ENCODE measurements at places on chromosomes 2 and 18. TPM values are rescaled to one million over a fixed set of nuclear protein-coding genes. Genes with fewer than 3 reads are reported as not detected.
A peak's percentile ranks its signal among the peaks of the same experiment; 100 is the strongest.

DNA sequence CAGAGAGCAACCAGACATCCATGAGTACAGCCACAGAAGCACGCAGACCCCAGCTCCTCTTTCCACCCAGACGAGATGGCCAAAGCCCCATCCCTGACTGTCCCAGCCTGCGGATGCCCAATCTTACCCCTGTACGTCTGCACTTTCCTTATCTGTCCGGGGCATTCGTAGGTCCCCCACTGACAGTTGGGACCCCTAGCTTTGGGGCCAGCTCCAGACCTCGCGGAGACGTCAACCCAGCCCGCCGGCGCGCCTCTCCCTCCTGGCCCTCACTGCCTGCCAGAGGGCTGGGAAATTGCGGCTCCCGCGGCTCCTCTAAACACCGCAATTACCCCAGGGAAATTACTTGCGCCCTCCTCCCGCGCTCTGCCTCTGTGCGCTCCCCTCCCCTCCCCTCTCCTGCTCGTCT, 2.3 kb downstream of the ECEL1 start:
- DNase-seq = peak; percentile 40

DNA sequence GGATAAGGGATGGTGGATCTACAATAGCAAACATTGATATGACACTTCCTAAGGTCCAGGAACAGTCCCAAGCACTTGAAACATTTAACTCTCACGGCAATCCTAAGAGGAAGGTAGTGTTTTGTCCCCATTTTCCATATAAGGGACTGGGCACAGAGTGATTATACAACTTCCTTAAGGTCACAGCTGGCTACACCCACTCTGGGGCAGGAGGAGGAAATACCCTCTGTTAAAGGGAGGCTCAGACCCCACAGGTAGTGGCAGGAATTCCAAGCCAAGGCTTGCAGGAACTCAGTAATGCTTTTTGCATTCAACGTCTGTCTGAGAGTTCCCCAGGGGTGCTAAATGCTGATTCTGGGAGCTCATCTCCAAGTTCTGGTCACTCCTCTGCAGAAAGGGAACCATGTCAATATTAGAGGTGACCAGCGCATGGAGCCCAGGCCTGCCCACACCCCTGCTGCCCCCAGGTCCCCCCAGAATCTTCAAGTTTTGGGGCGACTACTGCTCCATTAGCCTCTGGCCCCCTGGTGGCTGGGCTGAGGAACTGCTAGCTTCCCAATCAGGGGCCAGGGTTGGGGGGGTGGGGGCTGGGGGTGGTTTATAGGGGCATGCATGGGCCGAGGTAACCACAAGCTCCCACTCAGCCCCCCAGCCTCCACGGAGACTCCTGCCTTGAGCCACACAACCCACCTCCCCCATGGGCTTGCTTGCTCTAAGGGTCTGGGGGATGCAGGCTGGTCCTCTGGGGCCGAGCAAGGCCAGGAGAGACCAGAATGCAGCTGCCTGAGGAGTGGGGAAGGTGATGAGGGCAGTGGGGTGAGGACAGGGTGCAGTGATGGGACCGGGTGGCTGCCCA, 11.1 kb downstream of the OBSL1 start:
- DNase-seq = no peak

- no peak for DNase-seq
Measured at GRCh38 chr18:42401131-42401673, 446.2 kb downstream of the PIK3C3 start.

DNA sequence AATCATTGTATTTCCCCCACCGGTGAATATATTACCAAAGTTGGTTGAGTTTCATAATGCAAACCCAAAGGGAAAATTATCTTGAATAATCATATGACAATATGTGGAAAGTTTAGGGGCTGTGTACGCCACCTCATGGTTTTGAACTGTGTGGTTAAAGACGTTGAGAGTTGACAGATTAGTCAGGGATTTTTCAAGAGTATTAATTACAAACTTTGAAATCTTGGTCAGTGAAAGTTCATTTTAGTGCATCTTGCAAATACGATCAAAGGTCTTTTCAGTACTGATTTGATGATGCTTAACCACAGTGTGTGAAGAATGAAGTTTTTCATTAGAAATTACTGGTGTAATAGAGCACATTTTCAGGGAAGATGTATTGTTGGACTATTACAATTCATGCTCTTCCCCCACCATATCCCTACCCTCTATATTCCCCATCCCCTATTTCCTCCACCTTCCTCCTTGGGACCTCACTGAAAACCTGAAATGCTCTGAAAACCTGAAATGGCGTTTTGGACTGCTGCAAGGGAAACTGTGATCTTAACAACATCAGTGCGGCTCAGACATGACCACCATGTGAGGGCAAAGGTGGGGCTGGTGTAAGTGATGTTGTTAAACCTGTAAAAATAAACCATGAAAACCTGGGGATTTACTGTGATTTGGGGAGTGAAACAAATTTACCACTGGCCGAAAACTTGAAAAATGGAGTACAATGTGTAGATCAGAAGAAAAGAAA, 4.5 kb upstream of the BCL2L11 start:
- no peak for DNase-seq

GRCh38 chr2:96485751-96486651, 19.2 kb downstream of the NEURL3 start:
- peak; percentile 89 for DNase-seq

DNA sequence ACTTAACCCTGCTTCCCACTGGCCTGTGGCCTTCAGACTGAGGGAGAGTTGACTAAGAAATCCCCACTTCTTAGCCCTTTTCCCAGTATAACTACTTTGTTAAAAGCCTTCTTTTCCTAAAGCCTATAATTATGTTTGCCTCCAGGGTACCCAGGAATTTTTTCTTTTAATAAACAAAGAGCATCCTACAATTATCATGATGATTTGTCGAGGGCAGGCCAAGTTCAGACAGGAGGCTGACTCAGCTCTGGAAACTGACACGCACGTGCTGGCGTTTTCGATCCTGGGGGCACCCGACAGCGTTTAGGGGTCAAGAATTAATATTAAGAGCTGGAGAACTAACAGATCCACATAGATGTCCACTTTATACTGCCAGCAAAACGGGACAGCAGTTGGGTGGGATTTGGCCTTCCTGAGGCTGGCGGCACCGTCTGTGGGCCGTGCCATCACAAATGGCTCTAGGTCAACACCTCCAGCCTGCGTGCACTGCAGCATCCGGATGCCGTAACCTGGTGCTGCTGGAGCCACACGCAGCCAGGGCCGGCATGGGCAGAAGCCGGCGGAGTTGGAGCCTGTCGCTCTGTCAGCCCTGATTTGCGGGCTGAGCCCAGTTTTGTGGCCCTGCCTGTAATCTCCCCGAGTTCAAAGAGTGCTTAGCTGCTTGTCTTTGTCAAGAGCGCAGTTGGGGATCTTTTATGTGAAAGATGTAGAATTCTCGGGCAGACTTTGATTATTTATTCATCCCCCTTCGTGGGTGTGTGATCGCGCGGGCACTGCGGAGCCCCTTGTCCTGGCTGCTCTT, 191.0 kb downstream of the GLI2 start:
- DNase-seq = no peak

DNA sequence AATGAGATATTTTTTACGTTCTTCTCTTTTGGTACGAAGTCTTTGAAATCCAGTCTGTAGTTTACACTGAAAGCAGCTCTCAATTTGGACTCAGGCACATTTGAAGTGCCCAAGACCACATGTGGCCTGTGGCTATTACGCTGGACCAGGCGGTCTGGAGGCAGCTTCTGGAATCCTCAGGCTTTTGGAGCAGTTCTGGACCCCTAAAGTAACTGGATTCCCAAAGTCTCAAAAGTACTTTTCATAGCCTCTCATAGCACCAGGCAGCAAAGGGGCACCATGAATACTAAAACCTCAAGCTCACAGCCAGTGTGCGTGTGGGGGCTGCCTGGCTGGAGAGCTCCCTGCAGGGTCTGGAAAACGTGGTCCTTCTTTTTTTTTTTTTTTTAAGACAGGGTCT, 119.0 kb downstream of the SMAD7 start:
- no peak for DNase-seq

DNA sequence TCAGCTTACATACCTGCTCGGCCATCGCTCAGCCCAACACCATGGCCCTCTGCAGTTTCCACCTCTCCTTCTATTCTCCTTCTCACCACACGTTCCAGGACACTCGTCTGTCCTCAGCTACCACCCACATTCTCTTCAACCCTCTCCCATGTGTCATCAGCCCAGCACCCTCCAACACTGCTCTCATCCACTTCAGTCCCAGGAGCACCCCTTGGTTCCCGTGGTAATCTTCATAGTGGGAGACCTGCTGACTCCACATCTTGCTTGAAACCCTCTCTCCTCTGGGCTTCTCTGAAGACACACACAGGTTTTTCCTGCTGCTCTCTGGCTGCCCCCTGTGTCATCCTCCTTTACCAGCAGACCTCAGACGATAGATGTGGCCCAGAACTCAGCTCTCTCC, 228.7 kb downstream of the GBX2 start:
- DNase-seq = peak; percentile 34

DNA sequence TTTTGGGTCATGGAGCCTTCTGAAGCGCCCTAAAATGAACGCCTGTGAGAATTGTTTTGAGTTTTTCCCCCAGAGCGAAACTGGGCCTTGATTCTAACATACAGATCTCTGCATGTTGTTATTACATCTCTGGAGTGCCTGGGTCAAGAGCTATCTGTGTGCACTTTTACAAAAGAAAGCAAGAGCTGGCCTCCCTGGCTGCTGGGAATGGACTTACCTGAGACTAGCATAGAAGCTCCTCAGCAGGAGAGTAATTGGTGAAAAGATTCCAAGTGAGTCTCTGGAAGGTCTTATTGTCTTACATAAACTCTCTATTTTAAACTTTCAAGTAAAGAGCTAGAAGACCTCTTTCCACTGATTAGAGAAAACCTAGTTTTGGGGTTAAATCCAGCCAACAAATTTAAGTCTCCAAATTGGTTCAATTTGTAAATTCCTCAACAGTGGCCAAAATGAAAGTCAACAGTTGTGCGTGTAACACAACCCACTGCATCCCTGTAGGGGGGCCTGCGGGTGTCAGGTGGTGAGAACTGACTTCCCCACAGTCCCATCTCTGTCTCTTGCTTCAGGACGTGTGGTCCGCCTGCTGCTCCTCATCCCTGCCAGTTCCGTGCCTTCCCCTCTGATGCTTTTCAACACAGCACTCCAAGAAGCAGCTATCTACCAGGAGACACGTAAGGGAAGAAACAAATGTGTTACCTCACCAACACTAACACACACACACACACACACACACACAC, 206.1 kb downstream of the SH3BP4 start:
- DNase-seq = peak; percentile 20

GRCh38 chr2:180130403-180130802, 123.3 kb upstream of the CWC22 start:
- DNase-seq = no peak

DNA sequence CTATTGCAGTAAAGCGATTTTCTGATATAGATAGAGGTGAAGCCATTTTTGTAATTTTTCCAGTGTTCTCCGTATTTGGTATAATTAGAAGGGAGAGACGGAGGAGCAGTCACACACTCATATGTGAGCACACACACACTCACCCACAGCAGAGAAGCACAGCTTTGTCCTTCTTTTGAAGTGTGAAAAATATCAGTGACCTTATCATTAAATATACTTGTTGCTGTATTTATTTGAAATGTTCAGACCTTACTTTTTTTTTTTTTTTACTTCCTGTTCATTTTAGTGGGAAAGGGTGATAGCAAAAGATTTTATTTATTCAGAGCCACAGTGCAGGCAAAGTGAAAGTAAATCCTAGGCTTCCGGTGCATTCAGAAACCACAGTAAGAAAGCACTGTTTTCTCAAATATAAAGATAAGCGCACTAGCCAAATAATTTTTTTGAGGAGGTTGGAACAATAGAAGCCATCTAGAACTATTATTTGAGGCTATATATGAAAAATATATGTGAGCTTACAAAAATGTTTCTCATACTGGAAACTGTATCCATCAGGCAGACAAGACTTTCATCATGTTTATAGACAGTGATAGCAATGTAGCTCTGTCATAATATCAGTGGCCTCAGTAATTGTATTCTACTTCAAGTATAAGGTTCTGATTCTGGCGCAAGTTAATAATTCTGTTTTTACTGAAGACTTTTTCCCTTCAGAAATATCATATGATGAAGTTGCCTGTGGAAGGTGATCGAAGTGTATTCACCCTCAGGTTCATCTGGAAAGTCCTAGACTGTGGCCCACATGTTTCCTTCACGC, 37.2 kb downstream of the TSHZ1 start:
- no peak for DNase-seq

- no peak for DNase-seq
Measured at GRCh38 chr2:99808361-99809200, 318.8 kb upstream of the REV1 start.

DNA sequence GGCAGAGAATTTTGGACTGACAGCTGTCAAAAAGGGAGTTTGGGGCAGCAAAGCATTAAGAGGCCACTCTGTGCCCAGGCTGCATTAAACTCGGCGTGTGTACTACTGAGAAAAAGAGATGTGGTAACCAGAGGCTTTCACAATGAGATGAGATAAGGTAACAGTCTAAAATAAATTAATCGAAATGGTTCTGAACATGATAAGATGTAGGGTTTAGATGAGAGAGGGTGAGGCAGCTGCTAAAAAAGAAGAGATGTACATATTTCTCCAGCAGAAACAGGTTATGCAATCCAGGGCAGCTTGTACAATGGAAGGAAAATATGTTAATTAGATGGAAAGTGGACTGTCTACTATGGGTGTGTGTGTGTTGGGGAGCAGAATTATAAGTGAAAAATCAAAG, 39.2 kb upstream of the ACTR3 start:
- no peak for DNase-seq

DNA sequence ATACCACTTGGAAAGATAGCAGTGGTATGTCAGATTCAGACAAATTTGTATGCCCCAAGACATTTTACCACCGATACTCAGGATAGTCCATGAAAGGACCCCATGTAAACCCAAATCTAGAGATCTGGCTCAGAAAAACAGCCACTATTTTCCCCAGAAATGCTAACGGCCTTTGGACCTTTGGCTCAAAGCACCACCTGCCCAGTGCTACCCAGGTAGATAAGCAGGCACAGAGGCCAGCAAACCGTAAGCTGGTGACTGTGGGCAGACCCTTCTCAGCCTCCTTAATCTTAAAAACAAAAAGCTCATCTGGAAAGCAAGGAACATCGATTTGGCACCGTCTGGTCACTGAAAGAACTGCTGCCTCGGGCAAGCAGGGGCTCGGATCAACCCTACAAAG, 61.4 kb upstream of the GREB1L start:
- DNase-seq = no peak

GRCh38 chr18:31041271-31042083, 1.1 kb downstream of the DSC3 start:
- no peak for DNase-seq

The STON1 gene
- total RNA-seq = 194 TPM

The MROH2A gene
- not detected for total RNA-seq

The MBD1 gene
- 93.6 TPM for total RNA-seq

The GNLY gene
- 1.6 TPM for total RNA-seq

The KIF3C gene
- 6.9 TPM for total RNA-seq

The IL36A gene
- not detected for total RNA-seq

The CNGA3 gene
- total RNA-seq = 5.8 TPM

The ABCB11 gene
- not detected for total RNA-seq

The PHLPP1 gene
- 18.6 TPM for total RNA-seq

The TRIB2 gene
- 34.2 TPM for total RNA-seq
